ENCODE measurements at places on chromosomes 5 and 9. TPM values are rescaled to one million over a fixed set of nuclear protein-coding genes. Genes with fewer than 3 reads are reported as not detected.

Gene CDX1
- not detected for total RNA-seq

Gene ADAMTS2
- 4.6 TPM for total RNA-seq

Gene ST8SIA4
- total RNA-seq, result 3.2 TPM

Gene PCDHB10
- total RNA-seq, result 0.63 TPM

Gene TOR1B
- total RNA-seq, result 10.6 TPM

Gene SPATA31D4
- not detected for total RNA-seq

Gene SCGB3A1
- not detected for total RNA-seq

Gene DBH
- total RNA-seq, result not detected

- no peak for DNase-seq
These were observed 4.3 kb upstream of the AFAP1L1 start for GRCh38 chr5:149267241-149267973.

DNA sequence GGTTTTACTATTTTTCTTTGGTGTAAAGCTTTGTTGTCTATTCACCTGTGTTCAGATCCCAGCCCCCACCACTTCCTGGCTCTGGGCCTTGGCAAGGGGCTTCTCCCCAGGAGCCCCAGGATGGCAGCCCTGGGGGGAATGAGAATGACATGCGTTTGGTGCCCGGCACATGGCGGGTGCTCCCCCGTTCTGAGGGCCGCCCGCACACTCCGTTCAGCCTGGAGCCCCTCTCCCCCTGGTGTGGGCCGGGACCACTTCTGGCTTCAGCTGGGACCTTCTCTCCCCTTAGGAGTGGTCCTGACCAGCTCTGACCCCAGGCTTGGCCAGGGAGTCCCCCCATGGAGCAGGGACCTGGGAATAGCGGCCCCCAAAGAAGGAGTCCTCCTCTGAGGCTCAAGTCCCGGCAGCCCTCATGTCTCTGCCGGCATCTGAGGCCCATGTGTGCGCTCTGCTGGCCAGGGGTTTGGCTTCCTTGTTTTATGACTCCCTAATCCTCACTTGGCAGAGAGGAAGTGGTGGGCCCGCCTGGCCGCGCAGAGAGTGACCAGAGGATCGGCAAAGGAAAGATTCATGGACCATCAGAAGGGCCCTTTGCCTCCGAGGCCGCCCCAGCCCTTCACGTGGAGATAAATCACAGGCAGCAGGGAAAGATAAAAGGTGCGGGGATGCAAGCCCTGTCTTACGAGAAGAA is 57.0 kb upstream of the LMX1B start:
- no peak for DNase-seq

DNA sequence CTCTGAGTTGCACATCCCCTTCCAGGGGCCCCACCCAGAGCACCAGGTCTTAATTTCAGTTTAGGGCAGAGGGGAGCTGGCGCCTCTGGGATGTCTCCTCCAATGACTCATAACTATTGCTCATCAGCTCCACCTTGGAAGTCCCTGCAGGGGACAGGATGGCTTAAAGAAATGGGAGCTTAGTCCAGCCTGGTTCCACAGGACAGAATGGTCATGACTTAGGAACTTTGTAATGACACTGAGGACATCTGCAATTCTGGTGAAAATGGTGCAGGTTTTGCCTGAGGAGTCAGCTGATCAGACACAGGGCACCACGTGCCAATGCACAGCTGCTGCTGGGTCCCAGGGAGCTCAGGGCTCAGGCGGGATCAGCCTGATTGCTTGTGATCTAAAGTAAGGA is 16.4 kb upstream of the PPP1R26 start:
- DNase-seq, result no peak

DNA sequence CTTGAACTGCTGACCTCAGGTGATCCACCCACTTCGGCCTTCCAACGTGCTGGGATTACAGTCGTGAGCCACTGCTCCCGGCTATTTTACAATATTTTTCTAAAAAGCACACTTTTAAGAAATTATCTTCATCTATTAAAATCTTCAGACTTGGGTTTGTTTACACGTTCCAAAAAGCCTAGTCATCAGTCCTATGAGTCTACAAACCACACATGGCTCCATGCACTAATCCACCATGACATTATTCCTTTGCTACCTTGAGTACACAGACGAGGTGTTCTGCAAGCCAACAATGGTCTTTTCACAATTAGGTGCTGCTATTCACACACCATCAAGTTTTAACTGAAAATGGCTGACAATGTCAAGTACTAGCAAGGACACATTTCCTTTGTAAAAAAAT is 41.0 kb downstream of the TRPM6 start:
- no peak for DNase-seq

DNA sequence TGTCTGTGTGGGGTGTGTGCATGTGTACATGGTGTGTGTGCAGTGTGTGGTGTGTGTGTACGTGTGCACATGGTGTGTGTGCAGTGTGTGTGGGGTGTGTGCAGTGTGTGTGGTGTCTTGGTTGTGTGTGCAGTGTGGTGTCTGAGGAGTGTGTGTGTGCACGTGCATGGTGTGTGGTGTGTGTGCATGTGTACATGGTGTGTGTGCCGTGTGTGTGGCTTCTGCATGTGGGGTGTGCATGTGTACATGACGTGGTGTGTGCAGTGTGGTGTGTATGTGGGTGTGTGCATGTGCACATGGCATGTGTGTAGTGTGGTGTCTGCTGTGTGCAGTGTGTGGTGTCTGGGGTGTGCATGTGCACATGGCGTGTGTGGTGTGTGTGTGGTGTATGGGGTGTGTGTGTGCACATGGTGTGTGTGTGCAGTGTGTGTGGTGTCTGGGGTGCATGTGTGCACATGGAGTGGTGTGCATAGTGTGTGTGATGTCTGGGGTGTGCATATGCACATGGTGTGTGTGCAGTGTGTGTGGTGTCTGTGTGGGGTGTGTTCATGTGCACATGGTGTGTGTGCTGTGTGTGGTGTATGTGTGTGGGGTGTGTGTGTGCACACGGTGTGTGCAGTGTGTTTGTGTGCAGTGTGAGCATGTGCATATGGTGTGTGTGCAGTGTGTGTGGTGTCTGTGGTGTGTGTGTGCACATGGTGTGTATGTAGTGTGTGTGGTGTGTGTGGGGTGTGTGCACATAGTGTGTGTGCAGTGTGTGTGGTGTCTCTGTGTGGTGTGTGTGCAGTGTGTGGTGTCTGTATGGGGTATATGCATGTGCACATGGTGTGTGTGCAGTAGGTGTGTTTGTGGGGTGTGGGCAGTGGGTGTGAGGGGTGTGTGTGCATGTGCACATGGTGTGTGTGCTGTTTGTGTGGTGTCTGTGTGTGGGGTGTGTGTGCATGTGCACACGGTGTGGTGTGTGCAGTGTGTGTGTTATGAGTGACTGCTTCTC is 40.6 kb upstream of the ZNG1F start:
- no peak for DNase-seq

DNA sequence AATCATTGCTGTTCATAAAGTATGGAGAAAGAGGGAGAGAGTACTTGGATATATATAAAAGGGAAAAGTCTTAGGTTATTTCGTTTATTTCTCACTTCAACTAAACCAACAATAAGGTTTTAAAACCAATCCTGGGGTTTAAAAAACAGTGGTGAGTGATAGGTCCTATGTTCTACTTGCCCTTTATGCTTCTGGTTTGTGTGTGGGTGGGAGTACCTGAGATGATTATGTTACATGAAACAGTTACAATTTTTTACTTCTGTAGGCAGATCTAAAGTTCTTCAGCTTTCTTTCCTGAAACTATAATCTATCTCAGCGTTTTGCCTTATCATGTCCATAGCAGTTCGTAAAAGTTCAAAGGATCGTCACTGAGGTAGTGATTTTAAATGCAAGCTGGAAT is 49.2 kb downstream of the STX17 start:
- DNase-seq, result no peak

- DNase-seq, result no peak
These were observed 1062.3 kb upstream of the CDH10 start for GRCh38 chr5:25707093-25707492.

DNA sequence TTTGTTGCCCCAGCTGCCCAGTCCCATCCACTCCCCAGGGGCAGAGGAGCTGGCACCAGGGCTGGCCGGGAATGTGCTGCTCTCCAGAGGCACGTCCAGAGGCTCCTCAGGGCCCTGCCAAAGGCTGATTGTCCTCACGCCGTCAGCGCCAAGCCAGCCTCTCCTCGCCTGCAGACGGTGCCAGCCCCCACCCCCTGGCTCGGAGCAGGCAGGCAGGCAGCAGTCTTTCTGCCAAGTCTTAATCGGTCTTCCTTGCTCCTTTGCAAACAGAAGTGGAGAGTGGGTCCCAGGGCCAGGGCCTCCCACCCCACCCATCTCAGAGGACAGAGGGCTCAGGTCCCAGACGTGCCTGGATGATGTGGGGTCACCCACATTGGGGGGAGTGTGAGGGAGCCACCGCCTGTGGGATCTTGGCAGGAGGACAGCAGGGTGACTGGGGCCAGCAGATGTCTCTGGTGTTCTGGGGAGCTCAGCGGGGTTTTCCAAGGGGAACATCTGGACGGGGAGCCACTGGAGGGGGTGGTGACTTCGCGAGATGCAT is 36.3 kb downstream of the FAM163B start:
- peak; percentile 81 for DNase-seq

- no peak for DNase-seq
These were observed 55.8 kb downstream of the PDCD1LG2 start for GRCh38 chr9:5566054-5566618.

GRCh38 chr5:41334758-41335157 is 121.4 kb upstream of the C6 start:
- DNase-seq, result peak; percentile 34

DNA sequence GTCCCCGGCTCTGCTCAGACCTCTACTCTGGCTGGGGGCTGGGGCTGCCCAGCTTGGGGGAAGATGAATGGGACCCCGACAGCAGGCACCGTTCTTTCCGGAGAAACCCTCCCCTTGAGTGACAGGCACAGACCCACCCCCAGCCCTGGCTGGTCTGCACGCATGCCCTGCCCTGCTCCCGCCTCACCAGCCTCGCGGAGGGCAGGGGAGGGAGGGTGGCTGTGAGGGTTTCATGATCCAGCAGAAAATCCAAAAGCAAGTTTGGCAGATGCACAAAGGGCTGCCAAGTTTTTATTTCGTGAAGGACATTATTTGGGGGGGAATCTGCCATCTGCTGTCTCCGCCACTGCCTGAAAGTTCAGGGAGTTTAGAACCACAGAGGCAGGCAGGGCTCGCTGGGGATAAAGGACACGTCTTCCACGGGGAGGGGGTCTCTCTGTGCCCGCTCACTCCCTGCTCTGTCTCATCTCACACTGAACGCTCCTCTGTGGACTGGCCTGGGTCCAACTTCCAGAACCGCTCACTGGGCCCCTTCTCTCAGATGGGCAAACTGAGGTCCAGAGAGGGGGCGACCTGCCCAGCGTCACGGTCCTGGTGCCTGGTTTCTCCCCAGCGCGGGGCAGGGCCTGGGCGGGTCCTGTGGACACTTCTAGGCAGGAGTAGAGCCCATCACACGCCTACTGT is 92.9 kb downstream of the RXRA start:
- no peak for DNase-seq

- DNase-seq, result no peak
These were observed 73.7 kb upstream of the ADAMTS2 start for GRCh38 chr5:179418972-179419371.

GRCh38 chr5:66144834-66145390 is 812 bp downstream of the SREK1 start:
- DNase-seq, result no peak

DNA sequence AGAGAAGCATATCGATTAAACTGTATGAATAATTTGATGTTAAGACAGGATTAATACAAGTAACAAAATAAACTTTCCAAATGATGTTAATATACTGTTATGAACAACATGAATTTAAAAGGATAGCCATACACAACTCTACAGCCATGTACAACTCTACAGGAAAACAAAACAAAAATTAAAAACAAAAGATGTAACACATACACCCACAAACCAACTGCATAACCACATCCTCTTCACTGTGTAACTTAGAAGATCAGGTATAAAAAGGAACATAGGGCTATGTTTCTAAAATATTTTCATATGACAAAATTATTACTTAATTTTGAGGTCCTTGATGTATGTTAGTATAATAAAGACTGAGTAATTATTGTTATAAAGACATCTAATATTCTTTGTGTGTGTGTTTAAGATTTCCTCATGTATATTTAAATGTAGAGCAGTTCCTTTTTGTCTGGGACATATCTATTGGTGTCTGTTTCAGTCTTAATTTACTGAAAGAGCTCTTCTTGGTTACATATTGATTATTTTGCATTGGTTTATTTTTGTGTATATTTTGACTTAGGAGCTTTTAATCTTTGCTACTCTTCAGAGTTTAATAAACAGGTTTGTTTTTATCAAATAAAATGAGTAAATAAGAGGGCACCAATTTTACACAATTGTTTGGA is 966.8 kb upstream of the CTNND2 start:
- DNase-seq, result no peak

GRCh38 chr9:76038431-76038830 is 148.0 kb downstream of the PCSK5 start:
- no peak for DNase-seq

DNA sequence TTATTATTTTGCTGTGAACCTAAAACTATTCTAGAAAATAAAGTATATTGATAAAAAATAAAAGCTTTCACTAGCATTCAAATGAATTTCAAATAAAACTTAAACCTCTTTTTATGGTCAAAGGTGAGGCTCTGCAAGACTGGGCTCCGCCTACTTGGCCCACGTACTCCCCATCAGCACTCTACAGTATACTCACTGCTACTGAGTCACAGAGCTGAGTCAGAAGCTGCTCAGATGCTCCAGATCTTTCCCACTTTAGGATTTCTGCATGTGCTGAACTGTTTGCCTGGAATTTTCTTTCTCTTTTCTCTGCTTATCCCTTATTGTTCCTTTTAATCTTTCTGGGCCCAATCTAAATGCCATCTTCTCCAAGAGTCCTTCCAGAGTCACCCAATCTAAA is 331.9 kb upstream of the CCNG1 start:
- DNase-seq, result no peak

DNA sequence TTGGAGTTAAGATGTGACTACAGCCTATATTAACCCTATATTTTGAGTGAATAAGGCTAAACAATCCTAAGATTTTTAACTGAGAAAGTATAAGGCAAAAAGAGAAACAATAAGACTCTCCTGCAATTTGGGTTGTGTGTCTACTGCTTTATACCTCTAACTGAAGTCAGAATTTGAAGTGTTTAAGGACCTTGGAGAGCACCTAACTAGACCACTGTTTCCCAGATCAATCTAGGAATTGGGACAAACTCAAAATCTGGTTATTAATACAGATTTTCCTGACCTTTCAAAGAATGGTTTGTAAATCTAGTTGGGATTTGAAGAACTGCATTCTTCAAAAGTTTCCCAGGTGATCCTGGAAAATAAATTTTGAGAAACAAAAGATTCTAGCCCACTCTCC is 42.1 kb downstream of the GABRA1 start:
- no peak for DNase-seq

DNA sequence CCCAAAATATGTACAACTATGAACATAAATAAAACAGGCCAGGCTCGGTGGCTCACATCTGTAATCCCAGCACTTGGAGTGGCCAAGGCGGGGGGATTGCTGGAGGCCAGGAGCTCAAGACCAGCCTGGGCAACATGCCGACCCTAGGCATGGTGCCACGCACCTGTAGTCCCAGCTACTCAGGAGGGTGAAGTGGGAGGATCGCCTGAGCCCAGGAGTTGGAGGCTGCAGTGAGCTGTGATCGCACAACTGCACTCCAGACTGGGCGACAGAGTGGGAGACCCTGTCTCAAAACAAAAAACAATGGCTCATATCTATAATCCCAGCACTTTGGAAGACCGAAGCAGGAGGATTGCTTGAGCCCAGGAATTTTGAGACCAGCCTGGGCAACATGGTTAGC is 1.5 kb downstream of the HAUS6 start:
- no peak for DNase-seq

GRCh38 chr9:136140966-136141365 is 22.3 kb upstream of the TMEM250 start:
- no peak for DNase-seq
